ENCODE measurements at places on chromosomes 16 and 17.

DNA sequence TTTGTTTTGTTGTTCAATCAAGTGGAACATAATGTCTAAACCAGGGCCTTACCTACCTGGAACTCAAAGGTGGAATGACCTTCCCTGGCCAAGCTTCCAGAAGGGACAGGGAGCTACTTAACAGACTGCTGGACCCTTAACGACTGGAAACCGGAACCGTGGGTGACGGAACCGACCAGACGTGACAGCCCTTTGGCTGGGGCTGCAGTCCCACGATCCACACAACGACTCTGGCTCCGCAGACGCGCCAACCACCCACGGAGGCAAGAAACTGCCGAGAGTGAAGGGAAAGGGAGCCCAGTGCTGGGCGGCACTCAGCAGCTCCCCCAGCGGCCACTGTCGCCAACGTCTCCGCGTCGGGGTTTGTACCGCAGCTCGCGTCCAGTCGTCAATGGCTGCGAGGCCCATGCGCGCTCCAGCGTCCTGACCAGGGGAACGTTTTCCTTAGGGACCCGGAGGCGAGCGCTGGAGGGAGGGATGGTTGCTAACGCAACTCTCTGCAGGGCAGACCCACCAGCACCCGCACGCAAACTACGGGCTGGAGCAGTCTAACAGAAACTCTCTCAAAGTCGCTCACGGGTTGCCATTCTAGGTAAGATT lies 5.5 kb upstream of the KIF22 start:
- DNase-seq, result peak; percentile 75

- DNase-seq, result no peak
Observed at GRCh38 chr17:59800530-59800942, 92.2 kb downstream of the TUBD1 start.

GRCh38 chr16:583815-584591 lies 5.9 kb upstream of the RAB40C start:
- no peak for DNase-seq

DNA sequence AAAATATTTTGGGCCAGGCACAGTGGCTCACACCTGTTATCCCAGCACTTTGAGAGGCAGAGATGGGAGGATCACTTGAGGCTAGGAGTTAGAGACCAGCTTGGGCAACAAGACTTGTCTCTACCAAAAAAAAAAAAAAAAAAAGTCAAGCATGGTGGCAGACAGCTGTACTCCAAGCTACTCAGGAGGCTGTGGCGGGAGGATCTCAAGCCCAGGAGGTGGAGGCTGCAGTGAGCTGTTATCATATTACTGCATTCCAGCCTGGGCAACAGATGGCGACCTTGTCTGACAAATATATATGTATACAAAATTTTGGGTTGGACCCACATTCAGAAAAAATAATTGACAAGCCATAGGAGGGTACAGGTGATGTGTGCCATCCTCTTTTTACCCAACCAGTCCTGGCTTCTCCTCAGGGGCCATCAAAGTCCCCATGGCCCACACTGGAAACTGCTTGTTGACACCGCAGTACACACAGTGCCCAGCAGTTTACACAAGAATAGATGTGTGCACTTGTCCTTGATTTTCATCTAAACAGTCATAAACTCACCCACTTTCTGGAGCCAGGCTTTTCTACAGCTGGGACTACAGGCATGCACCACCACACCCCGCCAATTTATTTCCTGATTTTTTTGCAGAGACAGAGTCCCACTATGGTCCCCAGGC lies 1.7 kb downstream of the CES2 start:
- DNase-seq, result no peak

DNA sequence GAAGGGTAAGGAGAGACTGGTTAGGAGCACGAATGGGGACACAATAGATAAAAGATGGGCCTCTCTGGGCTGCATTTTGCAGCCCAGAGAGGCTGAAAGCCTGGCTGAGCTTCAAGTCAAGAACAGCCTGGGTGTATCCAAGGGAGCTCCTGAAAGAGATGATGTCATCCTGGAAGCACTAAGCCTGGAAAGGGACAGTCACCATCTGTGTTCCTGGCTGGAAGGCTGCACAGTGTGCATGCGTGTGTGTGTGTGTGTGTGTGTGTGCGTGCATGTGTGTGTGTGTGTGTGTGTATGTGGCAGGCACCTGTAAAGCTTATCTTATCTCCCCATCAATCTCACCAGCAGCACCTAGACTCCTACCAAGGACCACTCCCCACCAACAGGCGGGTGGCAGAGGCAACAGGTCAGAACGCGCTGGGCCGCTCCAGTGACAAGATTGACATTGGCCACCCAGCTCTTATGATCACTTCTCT lies 44.1 kb downstream of the COG7 start:
- no peak for DNase-seq

DNA sequence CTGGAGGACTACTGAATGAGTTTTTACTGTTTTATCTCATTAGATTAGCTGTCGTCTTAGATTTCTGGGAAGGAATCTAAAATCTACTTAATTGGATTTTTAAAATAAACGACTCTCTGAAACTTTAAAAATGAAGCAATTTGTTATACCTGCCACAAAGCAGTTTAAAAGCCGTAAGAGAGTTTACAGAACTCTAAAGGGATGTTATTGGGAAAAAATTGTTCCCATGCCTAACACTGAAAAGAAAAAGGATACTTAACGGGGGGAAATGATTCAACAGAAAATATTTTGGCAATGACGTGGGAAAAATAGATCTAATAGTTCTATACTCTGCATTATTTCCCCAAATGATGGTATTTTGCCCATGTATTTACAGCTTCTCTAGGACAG lies 27.0 kb downstream of the ARHGAP17 start:
- DNase-seq, result no peak

DNA sequence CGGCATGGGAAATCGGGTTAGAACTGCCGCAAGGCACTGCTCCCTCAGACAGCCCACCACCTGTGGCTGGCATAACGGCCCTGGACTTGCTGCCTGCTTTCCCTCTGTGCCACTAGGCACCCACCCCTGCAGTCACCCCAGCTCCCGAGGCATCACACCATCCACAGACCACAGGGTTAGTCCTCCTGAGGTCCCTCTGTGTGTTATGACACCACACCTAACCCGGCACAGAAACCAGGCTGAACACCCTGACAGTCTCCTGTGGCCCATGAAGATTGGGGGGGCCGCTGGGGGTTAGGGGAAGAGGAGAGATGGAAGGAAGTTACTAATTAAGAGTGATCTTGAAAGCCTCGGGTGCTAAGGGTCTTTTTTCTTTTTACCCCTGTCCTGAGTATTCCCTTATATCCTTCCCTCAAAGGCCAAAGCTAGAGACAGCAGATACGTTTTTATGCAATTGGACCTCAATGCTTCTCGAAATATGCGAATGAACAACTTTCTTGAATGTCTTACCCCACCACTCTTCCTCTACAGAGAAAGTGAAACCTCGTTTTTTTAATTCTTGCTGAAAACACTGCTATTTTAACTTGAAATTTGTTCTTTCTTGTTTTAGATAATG lies 7.0 kb downstream of the CYTH1 start:
- no peak for DNase-seq

GRCh38 chr17:72173499-72174116 lies 52.8 kb downstream of the SOX9 start:
- no peak for DNase-seq

- DNase-seq, result no peak
Observed at GRCh38 chr16:66043326-66043725, 323.2 kb upstream of the CDH5 start.

DNA sequence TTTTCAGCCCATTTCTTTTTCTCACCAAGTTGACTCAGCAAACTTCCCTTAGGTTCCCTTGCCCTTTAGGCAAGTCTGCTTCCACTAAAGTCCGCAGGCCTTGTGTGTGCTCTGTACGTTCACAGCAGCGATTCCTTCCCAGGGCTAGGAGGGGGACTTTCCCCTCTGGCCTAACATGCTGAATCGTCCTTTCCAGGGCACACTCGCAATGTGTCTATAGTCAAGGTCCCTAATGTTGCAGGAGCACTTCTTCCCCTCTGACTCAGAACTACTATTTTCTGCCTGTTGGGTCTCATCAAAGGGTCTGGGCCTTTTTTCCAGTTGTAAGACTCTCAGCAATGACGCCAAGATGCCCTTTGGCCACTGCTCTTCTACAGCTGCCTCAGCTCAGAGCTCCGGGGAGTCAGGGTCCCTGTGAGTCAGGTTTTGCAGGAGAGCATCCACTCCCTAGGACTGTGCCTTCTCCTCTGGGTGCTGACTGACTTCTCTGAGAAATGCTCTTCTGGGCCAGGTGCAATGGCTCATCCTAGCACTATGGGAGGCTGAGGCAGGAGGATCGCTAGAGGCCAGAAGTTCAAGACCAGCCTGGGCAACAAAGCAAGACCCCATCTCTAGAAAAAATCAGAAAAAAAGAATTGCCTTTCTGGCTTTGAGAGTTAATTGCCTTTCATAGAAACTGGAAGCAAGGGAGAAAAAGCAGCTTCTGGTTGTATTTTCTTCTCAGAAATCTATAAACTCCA lies 64.4 kb upstream of the TBX2 start:
- DNase-seq, result no peak

DNA sequence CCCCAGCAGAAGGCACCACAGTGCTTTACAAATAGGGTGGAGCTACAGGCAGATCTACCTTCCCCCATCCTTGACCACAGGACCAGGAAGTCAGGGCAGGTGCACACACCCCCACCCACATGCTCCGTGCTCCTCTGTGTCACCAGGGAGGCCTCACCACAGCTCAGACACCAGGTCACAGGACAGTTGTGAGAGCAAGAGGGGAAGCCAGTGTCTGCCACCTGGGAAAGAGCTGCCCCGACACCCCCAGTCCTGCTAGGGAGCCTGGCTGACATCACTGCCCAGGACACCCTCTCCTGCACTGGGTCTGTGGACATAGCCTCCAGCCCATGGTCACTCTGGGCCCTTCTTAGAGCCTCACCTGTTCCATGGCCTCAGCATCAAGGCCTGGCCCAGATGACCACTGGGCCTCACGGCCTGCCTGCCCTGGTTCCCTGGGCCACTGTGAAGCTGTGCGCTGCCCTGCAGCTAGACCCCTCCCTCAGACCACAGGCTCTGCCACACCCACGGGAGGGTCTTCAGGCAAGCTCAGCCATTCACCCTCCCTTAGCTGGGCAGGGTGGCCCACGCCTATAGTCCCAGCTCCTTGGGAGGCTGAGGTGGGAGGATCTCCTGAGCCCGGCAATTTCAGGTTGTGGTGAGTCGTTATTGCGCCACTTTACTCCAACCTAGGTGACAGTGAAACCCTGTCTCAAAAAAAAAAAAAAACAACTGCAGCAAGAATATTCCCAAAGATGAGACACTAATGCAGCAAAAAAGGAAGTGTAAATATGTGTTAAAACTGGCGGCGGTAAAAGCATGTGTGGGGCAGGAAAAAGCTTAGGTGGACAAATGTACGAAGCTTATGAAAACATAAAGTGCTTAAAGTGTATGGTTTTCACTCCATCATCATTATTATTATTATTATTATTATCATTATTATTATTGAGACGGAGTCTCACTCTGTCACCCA lies 14.2 kb downstream of the POLR3K start:
- no peak for DNase-seq

- no peak for DNase-seq
Observed at GRCh38 chr17:51188271-51188833, 22.1 kb downstream of the NME2 start.

Data from right kidney (tissue), 9 donors.